ENCODE measurements at places on chromosomes 6 and 20. TPM values are rescaled to one million over a fixed set of nuclear protein-coding genes. Genes with fewer than 3 reads are reported as not detected.

The CGAS gene
- total RNA-seq = 1.8 TPM

The MCCD1 gene
- not detected for total RNA-seq

The CLPSL2 gene
- total RNA-seq = not detected

The PDE10A gene
- total RNA-seq = 15.8 TPM

The SCUBE3 gene
- total RNA-seq = 0.03 TPM

The TGM2 gene
- 2.6 TPM for total RNA-seq

The UNC93A gene
- total RNA-seq = not detected

The HCK gene
- total RNA-seq = not detected

The SLC25A27 gene
- total RNA-seq = 4.6 TPM

The NKX2-2 gene
- not detected for total RNA-seq

DNA sequence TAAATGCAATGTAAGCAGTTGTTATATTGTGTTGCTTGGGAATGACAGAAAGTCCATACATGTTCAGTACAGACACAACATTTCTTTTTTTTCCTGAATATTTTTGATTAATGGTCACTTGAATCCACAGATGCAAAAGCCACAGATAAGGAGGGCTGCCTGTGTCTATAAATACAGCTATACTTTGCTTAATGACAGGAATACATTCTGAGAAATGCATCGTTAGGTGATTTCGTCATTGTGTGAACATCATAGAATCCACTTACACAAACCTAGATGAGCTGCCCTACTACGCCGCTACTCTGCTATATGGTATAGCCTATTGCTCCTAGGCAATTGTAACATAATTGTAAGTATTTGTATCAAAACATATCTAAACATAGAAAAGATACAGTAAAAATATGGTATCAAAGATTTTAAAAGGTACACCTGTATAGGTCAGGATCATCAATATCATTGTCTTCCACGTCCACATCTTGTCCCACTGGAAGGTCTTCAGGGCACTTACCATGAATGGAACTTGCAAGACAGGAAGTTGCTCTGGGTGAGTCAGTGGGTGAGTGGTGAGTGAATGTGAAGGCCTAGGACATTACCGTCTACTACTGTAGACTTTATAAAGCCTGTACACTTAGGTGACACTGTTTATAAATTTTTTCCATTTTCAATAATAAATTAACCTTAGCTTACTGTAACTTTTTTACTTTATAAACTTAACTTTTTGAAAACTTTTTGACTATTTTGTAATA, 27.9 kb upstream of the POPDC3 start:
- DNase-seq = no peak

DNA sequence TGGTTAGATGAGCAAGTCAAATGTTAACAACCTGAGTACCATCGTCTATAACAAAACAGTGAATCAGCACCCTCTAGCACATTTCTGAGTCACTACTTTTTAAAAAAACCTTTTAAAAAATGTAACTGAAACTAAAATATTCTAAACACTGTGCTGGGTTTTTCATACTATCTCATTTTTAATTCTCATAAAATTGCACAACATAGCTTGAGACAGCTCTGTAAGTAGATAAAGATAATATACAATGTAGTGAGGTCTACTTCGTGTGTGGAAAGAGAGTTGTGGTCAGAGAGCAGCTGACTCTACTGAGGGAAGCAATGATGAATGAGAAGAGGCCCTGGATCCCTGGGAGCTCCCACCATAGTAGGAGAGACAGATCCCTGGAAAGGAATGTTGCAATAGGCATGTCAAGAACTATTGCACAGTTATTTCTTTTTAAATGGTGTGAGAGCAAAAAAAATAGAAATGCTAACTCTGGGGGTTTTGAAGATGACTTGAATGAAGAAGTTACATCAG, 13.6 kb upstream of the CALHM6 start:
- peak; percentile 77 for DNase-seq

GRCh38 chr6:152572338-152573088, 64.6 kb downstream of the SYNE1 start:
- no peak for DNase-seq

DNA sequence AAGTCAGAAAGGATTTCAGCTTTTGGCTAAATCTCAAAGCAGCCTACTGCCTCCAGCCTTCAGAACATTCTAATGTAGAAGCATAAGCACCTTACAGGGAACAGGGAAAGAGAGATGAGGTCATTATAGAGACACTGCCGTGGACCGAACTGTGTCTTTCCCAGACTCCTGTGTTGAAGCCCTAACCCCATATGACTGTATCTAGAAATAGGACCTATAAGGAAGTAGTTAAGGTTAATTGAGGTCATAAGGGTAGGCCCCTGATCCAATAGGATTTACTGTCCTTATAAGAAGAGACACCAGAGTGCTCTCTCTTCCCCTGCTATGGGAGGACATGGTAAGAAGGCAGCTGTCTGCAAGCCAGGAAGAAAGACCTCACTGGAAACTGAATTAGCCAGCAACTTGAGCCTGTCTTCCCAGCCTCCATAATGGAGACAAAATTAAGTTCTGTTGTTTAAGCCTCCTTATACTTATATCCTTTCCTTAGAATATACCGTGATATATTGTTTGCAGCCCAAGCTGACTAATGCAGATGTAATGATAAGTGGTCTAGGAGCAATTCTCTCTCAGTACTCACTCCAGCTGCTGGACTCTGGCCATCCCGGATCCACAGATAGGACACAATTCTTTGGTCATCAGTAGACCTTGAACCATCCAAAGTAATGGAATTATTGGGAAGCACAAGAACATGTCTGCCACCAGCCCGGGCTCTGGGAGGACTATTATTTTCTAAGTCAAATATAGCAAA, 71.4 kb downstream of the ALDH5A1 start:
- no peak for DNase-seq

- DNase-seq = peak; percentile 39
Measured at GRCh38 chr6:97440590-97441176, 157.7 kb upstream of the MMS22L start.

GRCh38 chr20:59634435-59635005, 30.2 kb downstream of the PHACTR3 start:
- DNase-seq = no peak

GRCh38 chr20:6767536-6768227, at the start of gene BMP2:
BMP2 (plus strand) TSS chr20:6767686; CDS start chr20:6770127, 2,441 bp downstream.
- DNase-seq = peak; percentile 74

GRCh38 chr20:57180954-57181353, 85.5 kb downstream of the BMP7 start:
- DNase-seq = no peak

DNA sequence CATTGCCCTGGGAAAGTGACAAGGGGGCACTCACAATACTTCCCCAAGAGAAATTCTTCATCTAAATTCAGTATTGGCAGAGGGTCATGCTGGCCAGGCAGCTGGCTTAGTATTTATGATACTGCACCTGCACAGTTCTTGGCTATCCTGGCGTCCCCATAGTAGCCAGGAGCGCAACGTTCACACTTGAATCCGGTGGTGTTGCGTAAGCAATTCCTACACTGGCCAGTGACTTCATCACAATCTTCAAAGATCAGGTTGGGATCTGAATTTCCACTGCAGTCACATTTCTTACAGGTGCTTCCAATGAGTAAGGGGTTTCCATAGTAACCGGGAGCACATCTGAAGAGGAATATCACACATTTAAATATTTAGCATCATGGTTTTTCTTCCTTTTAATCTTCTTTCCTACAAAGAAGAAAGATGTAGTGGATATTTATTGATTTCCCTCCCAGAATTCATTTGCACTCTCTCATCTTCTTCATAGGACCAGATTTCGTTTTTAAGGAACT, 62.8 kb downstream of the LAMA4 start:
- DNase-seq = no peak

- DNase-seq = no peak
Measured at GRCh38 chr6:44441091-44441855, 53.8 kb downstream of the CDC5L start.

- no peak for DNase-seq
Measured at GRCh38 chr6:18485660-18486435, 98.7 kb downstream of the RNF144B start.

DNA sequence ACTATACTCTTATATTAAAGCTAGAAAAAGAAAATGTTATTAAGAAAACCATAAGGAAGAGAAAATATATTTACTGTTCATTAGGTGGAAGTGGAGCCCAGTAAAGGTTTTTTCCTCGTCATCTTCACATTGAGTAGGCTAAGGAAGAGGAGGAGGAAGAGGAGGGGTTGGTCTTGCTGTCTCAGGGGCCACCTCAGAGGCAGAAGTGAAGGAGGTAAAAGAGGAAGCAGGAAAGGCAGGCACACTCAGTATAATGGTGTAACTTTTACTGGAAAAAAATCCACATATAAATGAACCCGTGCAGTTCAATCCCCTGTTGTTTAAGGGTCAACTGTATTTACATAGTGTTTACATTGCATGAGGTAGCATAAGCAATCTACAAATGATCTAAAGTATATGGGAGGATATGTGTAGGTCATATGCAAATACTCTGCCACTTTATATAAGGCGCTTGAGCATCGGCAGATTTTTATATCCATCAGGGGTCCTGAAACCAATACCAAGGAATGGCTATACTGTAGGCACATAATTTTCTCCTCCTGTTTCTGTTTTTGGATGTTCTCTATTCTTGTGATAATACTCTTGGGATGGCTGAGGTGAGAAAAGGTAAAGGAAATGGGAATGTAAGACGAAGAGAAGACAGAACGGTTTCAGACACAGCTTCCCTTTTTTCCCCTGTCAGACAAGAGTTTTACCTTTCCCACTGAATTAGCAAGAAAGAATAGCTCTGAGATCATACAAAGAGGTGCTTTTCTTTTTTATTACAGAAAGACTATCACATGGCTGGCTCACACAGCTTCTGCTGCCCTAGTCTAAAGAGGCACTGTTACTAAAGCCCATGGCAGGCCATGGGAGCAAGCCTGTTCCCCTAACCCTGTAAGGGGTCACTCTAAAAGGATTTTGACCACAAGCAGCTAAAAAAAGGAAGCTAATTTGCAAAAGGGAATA, 59.9 kb downstream of the NUDT3 start:
- DNase-seq = no peak

- DNase-seq = peak; percentile 36
Measured at GRCh38 chr6:47109281-47109680, 67.1 kb upstream of the ADGRF1 start.

GRCh38 chr6:26470643-26471042, 12.9 kb downstream of the BTN2A1 start:
- no peak for DNase-seq

DNA sequence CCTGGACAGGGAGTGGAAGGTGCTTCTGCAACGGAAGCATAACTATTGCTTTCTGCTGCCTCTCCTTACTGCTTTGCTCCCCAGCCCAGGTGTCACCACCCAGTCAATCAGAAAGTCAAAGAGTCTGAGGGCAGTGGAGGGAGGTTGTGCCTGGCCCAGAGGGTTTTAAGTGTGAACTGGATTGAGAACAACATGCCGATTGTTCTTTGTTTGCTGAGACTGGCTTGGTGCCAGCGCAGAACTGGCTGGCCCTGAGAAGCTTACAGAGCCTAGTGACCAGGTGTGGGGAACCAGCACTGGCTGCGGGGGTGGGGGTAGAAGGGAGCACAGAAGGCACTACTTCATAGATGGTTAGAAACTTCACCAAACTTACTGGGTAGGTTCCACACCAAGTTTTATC, 31.1 kb upstream of the ENPP4 start:
- DNase-seq = no peak

- DNase-seq = no peak
Measured at GRCh38 chr6:148231572-148231971, 111.1 kb upstream of the SASH1 start.

GRCh38 chr20:14412065-14412681, 74.8 kb upstream of the FLRT3 start:
- DNase-seq = no peak

- DNase-seq = no peak
Measured at GRCh38 chr6:117469356-117469755, 13.1 kb upstream of the DCBLD1 start.
